Immature natural killer cell (primary cell): ENCODE measurements at places on chromosomes 7 and 10. TPM values are rescaled to one million over a fixed set of nuclear protein-coding genes. Genes with fewer than 3 reads are reported as not detected.
A peak's percentile ranks its signal among the peaks of the same experiment; 100 is the strongest.

DNA sequence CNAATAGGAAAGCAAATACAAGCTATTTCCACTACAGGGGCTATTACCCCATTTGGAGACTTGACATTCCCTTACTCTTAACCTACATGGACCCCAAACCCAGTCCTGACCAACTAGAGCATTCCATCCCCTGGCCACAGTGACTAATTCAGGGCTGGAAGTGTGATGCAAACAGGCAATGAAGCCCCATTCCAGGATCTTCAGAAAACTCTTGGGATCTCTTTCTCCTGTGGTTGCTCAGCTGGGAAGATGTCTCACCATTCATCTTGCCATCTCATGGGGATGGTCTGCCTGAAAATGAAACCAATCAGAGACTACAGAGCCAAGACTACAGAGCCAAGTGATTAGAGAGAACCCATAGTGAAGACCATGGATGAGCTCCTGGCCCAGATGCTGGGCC lies 206.2 kb downstream of the ZNF365 start:
- H3K4me1 ChIP-seq: peaks cover 6% of the 10 kb centered on the region
- H3K4me3 ChIP-seq: no peak overlapping the region
- no peak overlapping the region for H3K27ac ChIP-seq
- peaks cover 4% of the 10 kb centered on the region for H3K27me3 ChIP-seq
- no peaks in the 10 kb centered on the region for H3K36me3 ChIP-seq
- no peak for DNase-seq

DNA sequence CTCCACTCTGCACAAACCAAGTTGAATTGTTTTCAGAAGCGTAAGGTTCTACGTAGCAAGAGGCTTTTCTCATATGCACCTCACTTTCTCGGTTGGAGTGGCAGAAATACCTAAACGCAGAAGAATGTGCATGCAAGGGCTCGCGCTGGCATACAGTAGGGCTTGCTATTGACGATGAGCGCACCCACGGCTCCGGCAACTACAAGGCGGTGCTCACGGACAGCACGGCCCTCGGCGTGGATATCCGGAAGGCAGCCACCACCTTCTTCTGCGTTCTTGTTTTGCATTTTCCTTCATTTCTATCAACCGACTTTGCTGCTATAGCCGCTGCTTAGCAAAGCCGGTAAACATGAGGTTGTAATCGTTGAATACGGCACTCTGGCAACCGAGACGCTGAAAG lies 51.1 kb upstream of the UBE3C start:
- peaks cover 2% of the 10 kb centered on the region for H3K27me3 ChIP-seq
- H3K27ac ChIP-seq: no peak overlapping the region
- H3K4me3 ChIP-seq: no peak overlapping the region
- no peaks in the 10 kb centered on the region for H3K4me1 ChIP-seq

DNA sequence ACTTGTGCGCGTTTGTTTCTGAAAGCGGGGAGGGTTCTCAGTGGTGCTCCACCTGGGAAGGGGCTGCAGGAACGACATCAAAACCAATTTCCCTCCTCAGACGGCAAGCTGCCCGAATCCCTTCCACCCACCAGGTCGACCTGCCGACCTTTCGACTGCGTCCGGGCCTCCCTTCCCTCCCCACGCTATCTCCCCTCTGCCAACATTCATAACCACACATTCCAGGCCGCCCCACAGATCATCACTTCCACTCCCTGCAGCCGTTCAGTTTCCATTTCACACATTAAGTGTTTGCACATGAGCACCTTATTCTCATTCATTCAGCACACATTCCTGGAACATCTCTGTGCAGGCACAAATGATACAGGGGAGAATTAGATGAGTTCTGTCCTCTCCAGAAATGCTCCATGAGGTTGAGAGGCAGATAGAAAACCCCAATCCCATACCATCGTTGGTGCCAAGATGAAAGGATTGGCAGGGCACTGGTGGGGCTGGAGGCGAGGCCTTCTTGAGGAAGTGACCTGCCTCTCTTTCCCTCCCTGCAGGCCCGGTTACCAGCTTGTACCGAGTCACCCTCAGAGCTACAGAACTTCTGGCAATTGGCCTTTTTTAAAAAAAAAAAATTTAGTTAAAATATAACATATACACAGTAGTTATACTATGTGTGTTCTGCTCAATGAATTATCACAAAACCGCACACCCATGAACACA lies 70.0 kb downstream of the MINDY4 start:
- no peaks in the 10 kb centered on the region for H3K4me1 ChIP-seq
- H3K36me3 ChIP-seq: no peaks in the 10 kb centered on the region
- H3K27ac ChIP-seq: no peak overlapping the region
- no peaks in the 10 kb centered on the region for H3K27me3 ChIP-seq

The MUC12 gene
- polyA plus RNA-seq: not detected

DNA sequence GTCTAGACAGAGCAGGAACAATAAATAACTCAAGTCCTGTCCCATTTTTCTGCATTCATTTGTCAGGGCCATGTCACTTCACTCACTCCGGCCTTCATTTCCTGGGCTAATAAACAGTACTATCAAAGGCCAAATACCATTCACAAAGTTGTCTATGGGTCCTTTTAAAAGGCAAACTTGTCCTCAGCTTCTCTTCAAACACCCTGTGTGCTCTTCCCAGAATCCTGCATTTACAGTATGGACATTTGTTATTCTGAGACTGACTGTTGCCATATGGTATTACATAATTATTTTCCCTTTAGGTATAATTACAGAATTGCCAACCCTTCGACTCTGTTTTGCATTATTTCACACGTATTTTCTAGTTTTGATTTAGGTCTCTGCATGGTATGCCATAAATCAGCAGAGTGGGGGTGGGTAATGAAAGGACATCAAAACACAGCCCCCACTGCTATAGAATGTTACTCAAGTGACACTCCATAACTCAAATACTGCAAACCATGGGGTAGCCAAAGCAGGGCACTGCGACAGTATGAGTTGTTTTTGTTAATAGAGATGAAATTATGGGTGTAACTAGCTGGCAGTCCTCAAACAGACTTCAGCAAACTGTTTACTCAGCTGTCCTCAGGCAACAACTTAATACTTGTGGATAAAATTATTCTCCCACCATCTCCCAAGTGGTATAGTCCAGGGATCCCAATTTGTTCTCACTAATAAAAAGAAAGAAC lies 183.7 kb downstream of the TRIL start:
- DNase-seq: no peak
- H3K27me3 ChIP-seq: peaks cover 9% of the 10 kb centered on the region
- no peaks in the 10 kb centered on the region for H3K36me3 ChIP-seq
- no peaks in the 10 kb centered on the region for H3K4me1 ChIP-seq
- no peak overlapping the region for H3K27ac ChIP-seq

- H3K36me3 ChIP-seq: peaks cover 23% of the 10 kb centered on the region
- H3K27me3 ChIP-seq: peaks cover 2% of the 10 kb centered on the region
- H3K27ac ChIP-seq: no peak overlapping the region
- no peak overlapping the region for H3K4me3 ChIP-seq
- DNase-seq: no peak
These were observed 81.7 kb downstream of the STK31 start for GRCh38 chr7:23791721-23792120.

- H3K4me3 ChIP-seq: no peak overlapping the region
- no peaks in the 10 kb centered on the region for H3K4me1 ChIP-seq
- no peak for DNase-seq
- H3K36me3 ChIP-seq: no peaks in the 10 kb centered on the region
- H3K27ac ChIP-seq: no peak overlapping the region
These were observed 121.7 kb downstream of the C7orf25 start for GRCh38 chr7:42790196-42790595.

- H3K36me3 ChIP-seq: no peaks in the 10 kb centered on the region
- H3K4me3 ChIP-seq: no peak overlapping the region
- H3K27me3 ChIP-seq: peaks cover 4% of the 10 kb centered on the region
- H3K27ac ChIP-seq: no peak overlapping the region
- DNase-seq: no peak
These were observed 75.9 kb downstream of the BMPER start for GRCh38 chr7:33981226-33981625.

The THSD7A gene
- polyA plus RNA-seq: not detected

The KEL gene
- not detected for polyA plus RNA-seq

DNA sequence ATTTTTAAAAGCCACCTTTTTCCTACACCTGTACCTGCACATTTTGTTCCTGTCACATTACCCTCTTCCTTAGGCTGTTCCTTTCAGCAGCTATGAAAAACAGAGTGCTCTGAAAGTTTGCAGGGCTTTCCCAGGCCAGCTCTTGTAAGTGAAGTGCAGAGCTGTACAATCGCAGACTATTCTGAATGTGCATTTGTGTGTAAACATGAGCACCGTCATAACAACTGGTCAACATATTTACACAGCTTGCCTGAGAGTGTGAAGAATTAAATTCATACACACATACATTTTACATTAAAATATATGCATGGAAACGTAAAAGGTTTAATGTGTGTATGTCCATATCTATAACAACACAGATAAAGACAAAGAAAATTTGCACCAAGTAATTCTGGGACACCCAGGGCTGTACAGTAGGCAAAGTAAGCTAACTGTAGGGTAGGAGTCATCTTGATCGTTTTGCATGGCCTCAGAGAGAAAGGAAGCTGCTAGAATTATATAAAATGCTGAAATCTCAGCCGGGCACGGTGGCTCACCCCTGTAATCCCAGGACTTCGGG lies 23.6 kb upstream of the LYZL1 start:
- H3K27me3 ChIP-seq: no peaks in the 10 kb centered on the region
- H3K4me1 ChIP-seq: no peaks in the 10 kb centered on the region
- DNase-seq: no peak
- no peak overlapping the region for H3K27ac ChIP-seq
- H3K4me3 ChIP-seq: no peak overlapping the region
- no peaks in the 10 kb centered on the region for H3K36me3 ChIP-seq

DNA sequence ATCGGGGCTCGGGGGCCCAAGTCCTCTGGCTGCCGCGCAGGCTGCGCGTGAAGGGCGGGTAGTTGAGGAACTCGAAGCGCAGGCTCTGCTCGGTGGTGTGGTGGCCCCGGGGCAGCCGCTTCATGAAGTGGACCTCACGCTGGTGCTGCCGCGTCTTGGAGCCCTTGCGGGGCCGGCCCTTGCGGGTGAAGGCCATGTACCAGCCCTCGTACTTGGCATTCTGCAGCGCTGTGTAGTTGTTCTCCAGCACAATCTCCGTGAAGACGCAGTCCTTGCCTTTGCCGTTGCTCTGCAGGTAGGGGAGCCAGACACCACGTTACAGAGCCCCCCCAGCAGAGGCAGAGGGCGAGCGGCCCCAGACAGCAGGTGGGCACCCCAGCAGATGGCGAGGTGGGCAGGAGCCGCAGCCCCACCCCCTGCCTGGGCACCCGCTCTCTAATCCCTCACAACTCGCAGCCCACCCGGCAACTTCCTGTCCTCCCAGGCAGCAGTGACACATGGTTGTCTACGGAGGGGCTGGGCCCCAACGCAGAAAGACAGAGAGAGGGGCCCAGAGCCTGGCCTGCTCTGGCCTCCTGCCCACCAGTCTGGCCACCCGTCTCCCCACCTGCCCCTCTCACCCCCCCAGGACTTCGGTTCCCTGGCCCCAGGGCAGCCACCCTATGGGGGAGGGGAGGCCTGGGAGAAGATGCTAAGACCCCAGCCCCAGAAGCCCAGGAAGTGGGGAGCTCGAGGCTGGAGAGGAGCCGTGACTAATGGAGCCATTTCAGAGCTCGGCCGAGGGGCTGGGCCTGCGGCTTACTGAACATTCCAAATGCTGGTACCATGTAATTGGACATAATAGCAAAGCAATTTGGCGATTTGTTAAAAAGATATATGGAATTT lies 5.3 kb downstream of the FGF8 start:
- H3K27me3 ChIP-seq: peaks cover 31% of the 10 kb centered on the region
- H3K4me1 ChIP-seq: no peaks in the 10 kb centered on the region
- DNase-seq: no peak

DNA sequence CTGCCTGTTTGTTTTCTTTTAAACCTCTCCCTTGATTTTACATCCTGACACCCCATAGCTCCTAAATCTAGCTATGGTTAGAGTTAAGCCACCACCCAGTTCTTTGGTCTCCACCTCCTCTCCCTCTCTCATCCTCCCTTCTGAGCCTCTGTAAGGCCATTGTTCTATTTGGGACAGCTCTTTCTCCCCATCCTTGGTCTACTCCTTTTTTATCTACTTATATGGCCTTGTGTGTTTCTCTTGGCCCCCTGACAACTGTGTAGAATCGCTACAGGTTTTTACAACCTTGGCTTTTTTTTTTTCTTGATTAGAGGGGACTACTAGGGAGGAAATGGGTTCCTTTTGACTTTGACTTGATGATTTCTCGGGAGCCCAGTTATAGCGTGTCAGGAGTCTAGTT lies 3.4 kb upstream of the ITIH5 start:
- H3K36me3 ChIP-seq: no peaks in the 10 kb centered on the region
- H3K4me1 ChIP-seq: peaks cover 15% of the 10 kb centered on the region
- DNase-seq: no peak
- H3K4me3 ChIP-seq: no peak overlapping the region

DNA sequence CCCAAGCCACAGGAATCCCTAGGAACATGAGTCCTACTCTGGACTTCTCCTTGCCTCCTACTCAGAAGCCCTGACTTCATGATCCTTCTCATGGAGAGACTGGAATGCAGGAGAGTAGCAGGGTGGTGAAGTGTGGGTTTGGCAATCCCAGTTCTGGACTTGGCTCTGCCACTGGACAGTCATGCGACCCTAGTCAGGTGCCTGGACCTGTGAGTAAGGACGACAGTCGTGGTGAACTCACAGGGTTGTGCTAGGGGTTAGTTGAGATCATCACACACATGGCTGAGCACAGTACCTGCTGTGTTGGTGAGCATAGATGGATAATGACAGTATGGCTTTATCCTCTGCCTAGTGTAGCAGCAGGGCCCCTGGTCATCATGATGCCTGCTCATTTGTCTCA lies 117.9 kb downstream of the LRRC18 start:
- H3K4me3 ChIP-seq: no peak overlapping the region
- no peak for DNase-seq
- H3K27ac ChIP-seq: no peak overlapping the region
- peaks cover 2% of the 10 kb centered on the region for H3K27me3 ChIP-seq
- H3K36me3 ChIP-seq: no peaks in the 10 kb centered on the region

DNA sequence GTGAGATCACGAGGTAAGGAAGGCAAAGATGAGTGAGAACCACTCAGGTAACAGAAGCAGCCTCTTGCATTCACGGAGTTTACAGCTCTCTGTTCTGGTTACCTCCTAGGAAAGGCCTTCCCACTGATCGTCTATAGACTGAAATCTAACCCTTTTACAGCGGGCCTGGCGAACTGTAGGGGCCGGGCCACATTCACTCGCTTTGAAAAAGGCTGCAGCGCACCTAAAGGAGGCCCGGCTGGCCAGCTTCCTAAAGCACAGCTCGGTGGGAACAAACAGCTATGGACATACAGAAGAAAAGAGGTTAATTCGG lies 565 bp downstream of the ATP5MK start:
- peak overlapping the region; percentile 97 for H3K27ac ChIP-seq
- no peaks in the 10 kb centered on the region for H3K27me3 ChIP-seq
- no peak for DNase-seq
- peaks cover 46% of the 10 kb centered on the region for H3K4me1 ChIP-seq

The HSPA12A gene
- polyA plus RNA-seq: 0.04 TPM

The HOXA9 gene
- 1.6 TPM for polyA plus RNA-seq

GRCh38 chr10:13165177-13165576 lies 3.8 kb downstream of the MCM10 start:
- peaks cover 17% of the 10 kb centered on the region for H3K4me1 ChIP-seq
- H3K27ac ChIP-seq: no peak overlapping the region
- H3K36me3 ChIP-seq: no peaks in the 10 kb centered on the region
- no peak for DNase-seq

- H3K36me3 ChIP-seq: no peaks in the 10 kb centered on the region
- H3K27me3 ChIP-seq: peaks cover 3% of the 10 kb centered on the region
- no peak overlapping the region for H3K27ac ChIP-seq
- no peak overlapping the region for H3K4me3 ChIP-seq
- no peaks in the 10 kb centered on the region for H3K4me1 ChIP-seq
These were observed 128.8 kb upstream of the GPR26 start for GRCh38 chr10:123537188-123537961.
